ENCODE measurements at places on chromosomes 1 and 21.

DNA sequence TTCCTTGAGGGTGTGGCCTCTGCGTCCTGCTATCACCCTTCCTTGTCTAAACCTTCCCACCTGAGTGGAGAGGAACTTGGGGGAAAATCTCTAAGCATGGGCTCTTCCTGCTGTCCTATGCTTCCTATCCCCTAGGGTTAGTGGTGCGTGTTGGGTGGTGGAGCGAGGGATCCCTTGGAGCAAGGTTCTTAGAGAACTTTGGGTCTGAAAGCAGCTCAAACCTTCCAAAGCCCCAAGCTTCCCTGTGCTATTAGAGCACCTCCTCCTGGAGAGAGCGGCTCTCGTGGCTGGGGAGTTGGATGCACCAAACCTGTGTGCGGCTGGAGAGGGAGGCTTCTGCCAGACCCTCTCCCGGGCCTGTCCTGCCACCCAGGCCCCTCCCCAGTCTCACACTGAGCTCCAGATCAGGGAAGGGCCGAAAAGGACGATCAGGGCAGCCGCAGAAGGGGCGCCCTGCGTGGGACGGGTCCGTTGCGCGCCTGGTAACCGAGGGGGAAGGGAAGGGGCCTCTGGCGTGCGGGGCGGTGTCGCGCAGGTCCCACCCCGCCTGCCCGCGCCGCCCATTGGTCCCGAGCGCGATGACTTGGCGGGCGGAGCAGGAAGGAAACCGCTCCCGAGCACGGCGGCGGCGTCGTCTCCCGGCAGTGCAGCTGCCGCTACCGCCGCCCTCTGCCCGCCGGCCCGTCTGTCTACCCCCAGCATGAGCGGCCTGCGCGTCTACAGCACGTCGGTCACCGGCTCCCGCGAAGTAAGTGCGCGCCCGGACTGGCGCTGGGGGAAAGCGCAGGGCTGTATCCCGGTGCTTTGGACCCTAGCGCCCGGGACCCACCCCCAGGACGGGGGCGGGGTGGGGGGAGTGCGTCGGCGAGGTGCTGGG, at the start of gene SH3BGRL3:
SH3BGRL3 (plus strand) TSS at position 631 of the 877 bp plus-strand sequence; CDS start at position 701, 70 bp downstream.
- peak; percentile 51 for DNase-seq

DNA sequence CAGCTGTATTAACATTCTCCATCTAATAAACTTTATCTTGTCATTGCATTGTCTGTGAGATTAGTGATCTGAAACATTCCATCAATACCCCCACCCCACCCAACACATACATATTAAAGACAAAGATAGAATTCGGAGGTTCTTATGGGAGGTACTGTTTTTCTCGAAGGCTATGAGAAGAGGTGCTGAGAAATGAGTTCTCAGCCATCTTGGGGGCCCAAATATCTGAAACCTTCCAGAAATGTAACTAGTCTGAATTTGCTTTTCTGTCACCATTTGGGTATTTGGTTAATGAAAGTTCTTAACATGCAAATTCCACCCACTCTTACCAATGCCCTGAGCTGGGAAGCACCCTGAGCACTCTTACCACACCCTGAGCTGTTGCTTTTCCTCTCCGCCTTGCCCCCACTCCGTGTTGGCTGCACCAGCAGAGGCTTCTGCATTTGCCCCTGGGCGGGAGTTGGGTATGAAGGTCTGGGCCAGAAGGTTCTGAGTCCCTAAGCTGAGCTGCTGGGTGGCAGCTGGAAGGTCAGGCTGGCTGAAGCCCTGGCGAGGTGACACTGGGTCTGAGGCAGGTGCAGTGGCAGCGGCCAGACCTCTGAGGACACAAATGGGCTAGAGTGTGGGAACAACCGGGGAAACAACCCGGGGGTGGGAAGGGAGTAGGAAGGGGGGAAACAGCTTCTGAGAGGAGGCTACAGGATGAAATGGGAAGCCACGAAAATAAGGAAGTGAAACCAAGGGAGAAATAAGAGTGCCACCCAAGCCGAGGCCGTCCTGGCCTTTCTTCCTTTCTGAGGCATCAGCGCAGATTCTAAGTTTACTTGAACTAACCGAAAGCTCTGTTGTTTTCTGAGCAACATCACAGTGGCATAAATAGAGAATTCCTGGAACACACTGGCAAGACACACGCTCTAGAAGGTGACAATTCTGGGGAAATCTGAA, 26.3 kb upstream of the IER5 start:
- DNase-seq: no peak

DNA sequence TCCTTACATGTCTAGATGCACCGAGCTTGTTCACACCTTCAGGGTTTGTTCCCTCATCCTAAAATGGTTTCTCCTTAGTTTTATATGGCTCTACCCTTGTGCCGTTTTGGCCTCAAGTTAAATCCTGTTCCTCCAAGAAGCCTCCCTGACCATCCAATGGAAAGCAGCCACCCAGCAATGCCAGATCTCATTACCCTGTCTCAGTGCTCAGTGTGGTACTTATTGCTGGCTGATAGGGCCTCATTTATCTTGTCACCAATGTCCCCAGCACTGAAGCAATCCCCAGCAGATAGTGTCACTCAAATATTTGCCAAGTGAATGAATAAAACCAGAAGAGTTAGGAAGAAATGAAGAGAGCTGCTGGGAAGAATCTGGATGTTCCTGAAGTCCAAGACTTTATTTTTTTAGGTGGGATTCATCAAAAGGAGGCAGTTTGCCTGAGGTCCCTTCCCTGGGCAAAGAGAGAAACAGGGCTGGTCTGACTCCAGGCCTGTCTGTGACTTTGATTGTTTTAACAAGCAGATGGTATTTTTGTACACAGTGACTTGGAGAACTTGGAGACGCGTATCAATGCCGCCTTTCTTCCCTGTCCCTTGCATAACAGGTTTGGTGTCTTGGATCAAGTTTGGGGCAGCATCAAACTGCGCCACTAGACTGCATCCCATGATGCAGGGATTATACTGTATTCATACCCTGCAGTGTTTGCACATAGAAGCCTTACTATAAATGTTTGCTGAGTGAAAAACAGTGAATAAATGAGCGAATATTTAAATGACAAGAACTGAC, 221.2 kb downstream of the DISC1 start:
- DNase-seq: no peak

GRCh38 chr1:25609921-25610320, 6.7 kb upstream of the MAN1C1 start:
- DNase-seq: no peak

DNA sequence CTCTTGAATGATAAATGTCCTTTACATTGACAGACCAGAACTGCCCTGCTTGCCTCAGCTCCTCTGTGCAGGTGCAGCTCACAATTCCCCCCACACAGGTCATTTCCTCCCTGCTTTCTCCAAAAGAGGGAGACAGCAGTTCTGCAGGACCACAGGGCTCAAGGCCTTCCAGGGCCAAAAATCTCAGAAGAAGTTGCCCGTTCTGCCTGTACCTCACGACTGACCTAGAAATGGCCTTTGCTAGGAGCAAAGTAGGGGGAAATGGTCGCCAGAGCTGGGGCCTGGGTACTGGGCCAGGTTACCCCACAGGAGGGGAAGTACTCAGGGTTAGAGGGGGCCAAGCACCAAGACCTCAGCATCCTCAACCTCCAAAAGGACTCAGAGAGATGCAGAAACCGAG, 11.1 kb downstream of the RNU1-2 start:
- DNase-seq: no peak

GRCh38 chr1:87497380-87498203, 168.9 kb downstream of the LMO4 start:
- no peak for DNase-seq

DNA sequence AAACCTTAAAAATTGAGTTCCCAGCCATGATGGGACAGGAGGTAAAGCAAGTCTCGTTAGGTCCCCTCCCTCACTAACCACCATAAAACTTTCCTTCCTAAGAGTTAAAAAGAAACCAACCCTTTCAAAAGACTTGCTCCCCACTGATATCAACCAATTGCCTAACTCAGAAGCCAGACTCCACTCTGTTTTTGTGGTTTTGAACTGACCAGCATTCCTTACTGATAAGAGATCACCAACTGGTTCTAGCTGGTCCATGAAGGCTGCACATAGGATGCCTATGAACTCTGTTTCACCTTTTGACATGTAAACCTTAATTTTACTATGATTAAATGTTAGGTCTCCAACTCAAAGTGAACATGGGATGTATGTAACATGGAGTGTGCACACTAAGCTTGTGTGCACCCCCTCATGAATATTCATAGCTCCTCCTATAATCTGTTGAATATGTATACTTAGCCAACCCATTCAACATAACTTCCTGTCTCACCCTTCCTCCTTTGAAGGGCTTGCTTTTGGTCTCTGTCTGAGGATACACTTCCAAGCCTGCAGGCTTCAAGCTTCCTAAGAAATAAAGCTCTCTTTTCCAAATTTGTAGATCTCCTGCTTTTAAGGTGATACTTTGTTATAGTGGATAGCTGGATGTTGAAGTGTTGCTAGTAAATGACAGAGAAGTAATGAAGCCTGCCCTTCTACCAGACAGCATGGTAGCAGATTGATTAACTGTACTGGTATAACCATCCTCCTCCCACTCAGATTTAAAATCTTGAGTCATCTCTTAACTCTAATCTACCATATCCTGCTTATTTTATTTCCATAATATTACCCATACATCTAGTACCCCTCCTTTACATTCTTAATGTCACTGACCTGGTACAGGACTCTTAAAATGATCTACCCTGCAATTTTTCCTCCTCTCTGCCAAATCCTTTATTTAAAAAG, 95.6 kb downstream of the ZNF644 start:
- peak; percentile 72 for DNase-seq

GRCh38 chr1:183885142-183885735, 80.3 kb downstream of the RGL1 start:
- DNase-seq: no peak

DNA sequence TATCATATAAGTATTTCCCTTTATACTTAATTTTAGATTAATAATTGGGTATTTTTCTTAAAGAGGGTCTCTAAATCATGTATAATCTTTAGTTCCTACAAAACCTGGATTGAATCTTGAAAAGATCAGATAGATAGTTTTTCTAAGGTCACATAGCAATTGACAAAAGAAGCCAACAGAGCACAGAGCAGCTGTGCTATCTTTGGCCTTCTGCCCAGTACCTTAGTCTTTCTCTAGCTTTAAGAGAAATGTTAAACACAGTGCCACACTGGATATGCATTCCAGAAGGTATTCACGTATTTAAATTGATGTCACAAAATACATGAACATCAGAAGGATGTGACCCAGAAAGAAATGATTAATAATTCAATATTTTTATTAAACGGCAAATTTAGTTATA, 86.8 kb downstream of the C21orf91 start:
- DNase-seq: no peak

Data from renal cortical epithelial cell (primary cell).